ENCODE measurements at places on chromosomes 3 and 15.

- no peak for DNase-seq
These were observed 653.6 kb downstream of the NAALADL2 start for GRCh38 chr3:175512700-175513099.

DNA sequence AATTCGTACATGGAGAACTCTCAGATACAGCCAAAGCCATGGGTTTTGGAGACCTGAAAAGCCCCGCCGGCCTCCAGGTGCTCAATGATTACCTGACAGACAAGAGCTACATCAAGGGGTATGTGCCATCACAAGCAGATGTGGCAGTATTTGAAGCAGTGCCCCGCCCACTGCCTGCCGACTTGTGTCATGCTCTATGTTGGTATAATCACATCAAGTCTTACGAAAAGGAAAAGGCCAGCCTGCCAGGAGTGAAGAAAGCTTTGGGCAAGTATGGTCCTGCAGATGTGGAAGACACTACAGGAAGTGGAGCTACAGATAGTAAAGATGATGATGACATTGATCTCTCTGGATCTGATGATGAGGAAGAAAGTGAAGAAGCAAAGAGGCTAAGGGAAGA is 23.5 kb downstream of the MYO5A start:
- no peak for DNase-seq

GRCh38 chr3:182814419-182815062 is 21.2 kb downstream of the ATP11B start:
- DNase-seq: no peak

DNA sequence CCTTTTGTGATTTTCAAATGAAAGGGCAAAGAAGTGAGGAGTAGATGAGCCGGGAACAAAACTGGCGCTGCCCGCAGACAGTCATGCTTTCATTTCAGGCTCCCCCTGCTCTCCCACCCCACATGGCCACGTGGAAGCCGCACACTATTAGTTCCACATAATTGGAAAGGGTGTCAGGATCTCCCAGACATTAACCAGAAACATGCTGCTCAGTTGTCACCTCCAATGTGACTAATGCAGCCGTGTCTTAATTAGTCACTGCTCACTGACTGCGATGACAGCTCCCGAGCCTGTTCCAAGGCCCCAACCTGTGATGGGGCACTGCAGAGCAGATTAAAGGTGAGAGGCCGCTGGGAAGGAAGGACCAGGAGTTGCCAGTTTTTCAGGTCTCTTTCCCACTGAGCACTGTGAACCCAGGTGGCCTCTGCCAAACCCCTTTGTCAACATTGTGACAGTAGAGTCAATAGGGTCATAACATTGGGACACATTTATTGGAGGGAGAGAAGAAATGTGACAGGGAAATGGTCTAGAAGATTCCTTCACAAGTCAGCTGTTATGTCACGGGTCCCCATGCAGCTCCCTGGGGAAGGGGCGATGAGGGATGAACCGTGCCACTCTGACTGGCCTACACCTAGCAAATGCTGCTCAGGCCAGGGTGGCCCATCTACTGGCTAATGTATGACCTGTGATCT is 38.6 kb upstream of the SFMBT1 start:
- DNase-seq: no peak

- no peak for DNase-seq
These were observed 33.2 kb upstream of the RGMA start for GRCh38 chr15:93121973-93122910.

GRCh38 chr3:186942168-186942567 is 11.8 kb downstream of the ST6GAL1 start:
- DNase-seq: no peak

DNA sequence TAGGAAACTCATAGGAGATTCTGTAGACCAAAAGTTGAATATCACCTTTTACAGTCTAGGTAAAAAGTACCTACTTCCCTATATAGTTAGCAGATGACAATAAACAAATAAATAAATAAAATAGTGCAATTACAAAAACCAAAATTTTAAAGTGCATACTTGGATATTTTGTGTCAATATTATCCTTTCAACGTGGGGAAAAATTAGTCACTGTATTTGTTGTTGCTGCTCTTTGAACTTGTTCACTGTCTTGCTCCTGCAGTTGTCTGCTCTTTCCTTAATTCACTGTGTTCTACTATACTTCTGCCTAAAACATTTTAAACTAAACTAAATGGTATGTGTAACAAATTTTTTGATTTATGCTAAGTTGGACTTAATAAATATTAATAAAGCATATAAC is 889.0 kb downstream of the ROBO1 start:
- DNase-seq: no peak

All from 8988T (cell line).